Stimulated activated CD4-positive, alpha-beta T cell treated with anti-CD3 and anti-CD28 coated beads, Interleukin-1b, Interleukin-23, amount 100 ng/mL, for 48 hours (primary cell): ENCODE measurements at places on chromosomes 11 and 22.

DNA sequence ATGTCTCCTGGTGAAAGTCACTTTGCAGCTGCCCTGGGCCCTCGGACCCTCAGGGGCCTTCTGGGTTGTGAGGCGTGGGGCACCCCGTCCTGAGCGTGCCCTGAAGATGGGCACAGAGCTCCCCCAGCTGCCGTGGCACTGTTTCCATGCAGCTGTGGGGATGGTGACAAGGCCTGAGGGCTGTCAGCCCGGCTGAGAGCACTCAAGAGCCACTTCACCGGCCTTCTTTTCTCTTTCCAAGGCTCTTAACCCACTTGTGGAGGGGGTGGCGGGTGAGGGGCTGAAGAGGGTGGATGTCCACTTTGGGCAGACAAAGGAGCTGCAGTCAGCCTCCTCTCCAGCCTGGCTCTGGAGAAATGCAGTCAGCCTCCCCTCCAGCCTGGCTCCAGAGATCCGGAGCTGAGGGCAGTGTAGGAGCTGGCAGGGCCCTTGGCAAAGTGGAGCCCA, 239.5 kb downstream of the ST3GAL4 start:
- no peak for DNase-seq

DNA sequence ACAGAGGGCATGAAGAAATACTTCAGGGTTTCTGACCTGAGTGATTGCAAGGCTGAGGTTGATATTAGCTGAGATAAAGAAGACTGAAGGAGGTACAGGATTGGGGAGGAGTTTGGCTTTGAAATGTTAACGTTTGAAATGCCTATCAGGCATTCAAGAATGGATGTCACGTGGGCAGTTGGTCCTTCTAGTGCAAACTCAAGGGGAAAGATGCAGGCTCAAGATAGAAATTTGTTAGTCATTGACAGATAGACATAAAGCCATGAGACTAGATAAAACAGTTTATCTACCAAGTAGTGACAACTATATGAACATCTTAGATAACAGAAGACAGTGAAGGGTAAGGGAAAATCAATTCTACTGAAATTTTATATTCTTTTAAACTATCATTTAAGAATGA, 23.1 kb downstream of the TTC17 start:
- DNase-seq: no peak

GRCh38 chr11:115377882-115378296, 126.3 kb downstream of the CADM1 start:
- DNase-seq: no peak

- peak; percentile 46 for DNase-seq
Measured at GRCh38 chr11:35066783-35067423, 72.1 kb upstream of the CD44 start.

- DNase-seq: no peak
Measured at GRCh38 chr11:95289378-95290101, 58.5 kb upstream of the SESN3 start.

DNA sequence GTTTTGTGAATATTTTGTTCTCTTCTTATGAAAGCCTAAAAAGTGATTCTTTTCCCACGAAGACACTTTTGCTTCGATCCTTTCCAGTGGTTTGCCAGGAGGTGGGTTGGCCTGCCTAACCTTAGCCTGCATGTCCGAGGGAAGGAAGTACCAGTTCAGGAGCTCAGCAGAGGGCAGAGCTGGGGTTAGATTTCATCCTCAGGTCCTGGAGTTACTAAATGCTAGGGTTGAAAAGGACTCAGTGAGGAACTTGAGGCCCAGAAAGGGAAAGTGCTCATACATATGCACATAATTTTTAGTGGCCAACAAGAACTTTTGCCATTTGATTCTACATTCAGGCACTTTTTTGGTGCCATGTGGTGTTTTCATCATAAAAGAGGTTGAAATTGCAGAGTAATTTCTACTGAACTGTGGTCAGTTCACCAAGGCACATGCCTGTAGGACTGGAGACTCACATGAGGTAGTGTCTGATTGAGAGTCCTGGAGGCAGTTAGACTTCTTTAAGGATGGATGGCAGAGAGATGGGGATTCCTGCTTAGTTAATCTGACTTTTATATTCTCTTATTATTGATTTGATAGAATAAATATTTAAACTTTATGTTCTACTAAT, 36.7 kb downstream of the NCAM1 start:
- DNase-seq: no peak

- DNase-seq: no peak
Measured at GRCh38 chr22:46677323-46678002, 57.3 kb downstream of the GRAMD4 start.
